ENCODE measurements at places on chromosomes 6 and 20. TPM values are rescaled to one million over a fixed set of nuclear protein-coding genes. Genes with fewer than 3 reads are reported as not detected.

The AGER gene
- 9.9 TPM for total RNA-seq

The WFDC5 gene
- total RNA-seq = not detected

The TAAR6 gene
- total RNA-seq = not detected

The KCNK16 gene
- not detected for total RNA-seq

GRCh38 chr6:48744948-48745347, 634.0 kb upstream of the PTCHD4 start:
- peak; percentile 36 for DNase-seq

DNA sequence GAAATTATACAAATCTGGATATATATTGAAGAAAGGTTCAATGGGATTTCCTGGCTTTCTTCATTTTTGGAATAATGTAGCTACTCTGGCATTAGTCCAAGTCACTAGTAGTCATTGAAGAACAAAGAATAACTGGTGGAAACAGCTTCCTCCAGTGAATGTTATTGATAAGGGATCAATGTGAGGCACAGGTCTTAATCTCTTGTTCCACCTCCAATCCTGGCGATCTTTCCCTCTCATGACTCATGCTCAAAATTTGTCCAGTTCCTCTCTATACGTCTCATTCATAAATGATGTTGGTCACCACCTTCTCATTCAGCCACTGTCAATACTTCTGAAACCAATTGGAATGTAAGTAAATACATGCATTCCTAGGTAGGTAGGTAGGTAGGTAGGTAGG, 185.0 kb upstream of the BMP2 start:
- peak; percentile 12 for DNase-seq

DNA sequence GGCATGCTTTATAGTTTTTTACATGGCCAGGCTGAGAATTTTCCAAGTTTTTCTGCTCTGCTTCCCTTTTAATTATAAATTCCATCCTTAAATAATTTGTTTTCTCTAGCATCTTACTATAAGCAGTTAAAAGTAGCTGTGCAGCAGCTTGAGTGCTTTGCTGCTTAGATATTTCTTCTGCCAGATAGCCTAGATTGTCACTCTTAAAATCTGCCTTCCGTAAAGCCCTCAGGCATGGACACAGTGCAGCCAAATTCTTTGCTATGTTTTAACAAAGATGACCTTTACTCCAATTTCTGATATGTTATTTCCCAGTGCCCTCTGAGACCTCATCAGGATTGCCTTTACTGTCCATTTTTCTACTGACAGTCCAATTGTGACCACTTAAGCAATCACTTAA, 92.6 kb upstream of the SGK1 start:
- DNase-seq = no peak

DNA sequence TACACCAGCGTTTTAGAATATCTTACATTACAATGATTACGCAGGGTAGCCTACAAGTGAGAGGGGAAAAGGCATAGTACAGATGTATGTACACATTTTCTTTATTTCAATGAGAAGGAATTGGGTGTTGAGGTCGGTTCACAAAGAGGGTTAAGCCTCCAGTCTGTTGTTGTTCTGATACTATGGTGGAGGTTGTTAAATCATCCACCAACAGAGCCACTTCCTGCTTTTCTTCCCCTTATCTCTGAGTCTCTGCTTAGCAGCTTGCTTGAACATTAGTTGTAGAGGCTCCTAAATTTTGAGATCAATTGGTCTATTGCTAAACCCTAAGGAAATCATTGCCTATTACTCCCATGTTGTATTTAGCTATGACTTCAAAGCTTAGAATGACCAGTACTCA, 7.3 kb downstream of the RGS17 start:
- no peak for DNase-seq

GRCh38 chr20:56299362-56299761, 50.8 kb downstream of the MC3R start:
- DNase-seq = no peak

DNA sequence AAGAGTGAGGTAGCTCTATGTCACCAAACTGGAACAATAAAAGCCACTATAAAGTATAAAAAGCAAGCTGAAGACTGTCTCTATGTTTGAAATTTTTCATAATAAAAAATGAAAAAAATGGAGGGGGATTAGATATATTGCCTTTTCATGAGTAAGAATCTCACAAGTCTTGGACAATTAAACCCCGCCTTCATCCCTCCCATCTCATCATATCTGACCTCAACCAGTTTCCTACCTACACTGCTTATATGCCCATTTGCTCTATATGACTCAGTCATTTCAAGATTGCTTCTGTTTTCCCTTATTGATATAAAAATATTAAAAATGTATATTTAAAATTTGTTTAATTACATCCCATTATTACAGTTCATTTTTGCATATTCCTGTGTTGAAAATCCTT, 2.9 kb upstream of the TRIM39 start:
- DNase-seq = no peak
